ENCODE measurements at places on chromosomes 4 and X.
A peak's percentile ranks its signal among the peaks of the same experiment; 100 is the strongest.

- peak; percentile 77 for DNase-seq
These were observed at the start of gene GABRE for GRCh38 chrX:151974336-151975227. GABRE (minus strand) TSS chrX:151974676; CDS start chrX:151974625, 51 bp downstream.

DNA sequence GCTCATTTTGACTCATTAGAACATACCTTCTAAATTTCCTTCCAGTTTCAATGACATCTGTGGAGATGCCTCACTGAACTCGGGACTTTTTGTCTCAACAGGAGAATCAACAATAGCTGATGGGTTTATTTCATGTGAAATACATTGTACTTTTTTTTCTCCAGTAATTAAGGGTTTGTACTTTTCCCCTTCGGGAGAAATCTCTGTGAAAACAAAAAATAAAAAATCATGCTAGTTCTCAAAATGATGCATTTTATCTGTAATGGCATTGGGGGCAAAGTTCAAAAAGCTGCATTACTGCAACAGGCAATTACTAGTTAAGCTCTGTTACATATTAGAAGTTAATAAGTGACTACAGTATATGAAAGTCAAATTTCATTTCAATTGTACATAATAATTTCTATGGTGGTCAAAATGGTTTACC lies 167.3 kb upstream of the SH3RF1 start:
- DNase-seq, result no peak

- DNase-seq, result no peak
These were observed 207.3 kb upstream of the CENPE start for GRCh38 chr4:103405415-103405814.

GRCh38 chr4:34202154-34202553 lies 2042.2 kb downstream of the ARAP2 start:
- no peak for DNase-seq

DNA sequence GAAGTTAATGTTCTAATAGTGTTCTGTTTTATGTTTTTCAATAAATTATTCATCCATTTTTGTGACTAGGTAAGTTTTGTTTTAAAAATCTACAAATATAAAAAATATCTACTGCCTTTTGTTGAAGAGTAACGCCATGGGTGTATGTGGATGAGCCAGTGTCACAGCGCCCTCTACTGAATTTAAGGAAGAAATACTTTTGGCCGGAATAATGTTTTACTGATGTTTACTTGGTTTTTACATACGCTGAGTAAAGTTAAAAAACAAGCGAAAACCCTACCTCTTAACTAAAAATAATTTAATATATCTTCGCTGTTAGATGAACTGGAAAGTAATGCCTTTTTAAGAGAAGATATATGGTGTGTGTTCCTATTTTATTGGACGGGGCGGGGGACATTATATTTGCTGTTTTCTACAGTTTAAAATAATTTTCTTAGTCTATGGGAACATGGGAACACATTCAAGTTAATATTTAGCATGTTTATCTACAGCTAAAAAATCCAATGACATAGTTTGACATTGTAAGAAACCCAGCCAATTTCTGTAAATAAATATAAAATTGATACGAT lies 86.1 kb downstream of the CPE start:
- DNase-seq, result peak; percentile 67

DNA sequence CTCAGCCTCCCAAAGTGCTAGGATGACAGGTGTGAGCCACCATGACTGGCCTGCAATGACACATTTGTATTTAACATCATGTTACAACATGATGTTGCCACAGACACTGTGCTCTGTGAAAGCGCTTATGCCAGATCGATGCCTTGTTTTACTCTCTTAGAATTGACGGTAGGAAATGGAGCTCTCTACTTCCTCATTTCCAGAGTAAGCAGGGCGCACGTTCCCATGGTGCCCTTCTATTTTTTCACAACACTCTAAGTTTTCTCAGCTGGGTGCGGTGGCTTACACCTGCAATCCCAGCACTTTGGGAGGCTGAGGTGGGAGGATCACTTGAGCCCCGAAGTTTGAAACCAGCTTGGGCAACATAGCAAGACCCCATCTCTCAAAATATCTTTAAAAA lies 60.7 kb upstream of the DHRSX start:
- no peak for DNase-seq

GRCh38 chr4:107069049-107069448 lies 32.9 kb upstream of the DKK2 start:
- no peak for DNase-seq

GRCh38 chr4:57190601-57191481 lies 80.7 kb upstream of the IGFBP7 start:
- peak; percentile 80 for DNase-seq

- DNase-seq, result no peak
These were observed 178.7 kb downstream of the RASL11B start for GRCh38 chr4:53040851-53041250.

GRCh38 chrX:113384628-113385027 lies 544.0 kb upstream of the AMOT start:
- DNase-seq, result peak; percentile 38

DNA sequence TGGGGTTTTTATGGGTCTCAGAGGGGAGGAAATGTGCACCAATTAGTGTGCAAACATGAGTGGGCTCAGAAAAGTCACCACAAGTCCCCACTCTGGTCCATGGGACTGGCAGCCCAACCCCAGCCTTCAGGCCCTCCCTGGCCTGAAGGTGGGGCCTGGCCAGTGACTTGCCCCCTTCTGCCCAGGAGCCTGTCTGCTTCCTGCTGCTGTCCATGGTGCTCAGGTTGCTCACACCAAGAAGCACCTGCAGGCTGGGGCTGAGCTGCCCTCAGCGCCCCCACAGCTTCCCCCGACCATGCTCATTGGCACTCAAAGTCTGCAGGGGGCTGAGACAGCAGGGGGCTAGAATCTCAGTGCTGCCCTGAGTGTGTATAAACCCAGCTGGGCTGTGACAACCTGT lies 30.6 kb upstream of the GC start:
- DNase-seq, result no peak

GRCh38 chr4:142121448-142122350 lies 485.3 kb downstream of the IL15 start:
- no peak for DNase-seq

DNA sequence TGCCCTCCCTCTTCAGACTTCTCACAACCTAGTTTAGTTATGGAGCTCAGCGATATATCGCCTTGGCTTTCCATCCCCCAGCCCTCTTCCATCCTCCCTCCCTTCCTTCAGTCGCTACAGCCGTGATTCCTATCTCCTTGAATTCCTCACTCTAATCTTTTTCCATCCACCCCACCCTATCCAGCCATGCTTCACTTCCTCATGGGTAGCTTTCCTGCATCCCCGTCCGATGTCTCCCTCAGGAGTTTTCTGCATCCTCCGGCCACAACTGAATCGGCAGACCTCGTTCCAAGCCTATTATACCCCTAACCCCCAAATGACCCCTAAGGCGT lies 456 bp downstream of the SNX12 start:
- no peak for DNase-seq

DNA sequence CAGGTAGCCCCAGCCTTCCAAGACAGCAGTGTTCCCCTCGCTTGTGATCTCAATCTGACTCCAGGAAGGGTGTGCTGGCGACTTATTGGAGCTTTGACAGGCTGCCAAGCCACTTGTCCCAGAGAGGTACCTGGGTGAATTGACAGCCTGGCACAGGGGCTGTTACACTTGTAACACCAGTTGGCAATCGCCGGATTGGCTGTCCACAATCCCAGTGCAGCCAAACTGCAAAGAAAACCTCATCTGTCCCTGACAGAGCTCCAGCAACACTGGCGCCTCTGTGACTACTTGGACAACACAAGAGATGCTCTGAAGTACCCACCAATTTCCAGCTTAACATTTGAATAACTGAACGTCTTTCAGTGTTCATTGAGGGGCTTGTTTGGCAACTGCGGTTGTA lies 76.8 kb upstream of the PRPS1 start:
- no peak for DNase-seq

- no peak for DNase-seq
These were observed 58.1 kb upstream of the MAP9 start for GRCh38 chr4:155434904-155435303.

DNA sequence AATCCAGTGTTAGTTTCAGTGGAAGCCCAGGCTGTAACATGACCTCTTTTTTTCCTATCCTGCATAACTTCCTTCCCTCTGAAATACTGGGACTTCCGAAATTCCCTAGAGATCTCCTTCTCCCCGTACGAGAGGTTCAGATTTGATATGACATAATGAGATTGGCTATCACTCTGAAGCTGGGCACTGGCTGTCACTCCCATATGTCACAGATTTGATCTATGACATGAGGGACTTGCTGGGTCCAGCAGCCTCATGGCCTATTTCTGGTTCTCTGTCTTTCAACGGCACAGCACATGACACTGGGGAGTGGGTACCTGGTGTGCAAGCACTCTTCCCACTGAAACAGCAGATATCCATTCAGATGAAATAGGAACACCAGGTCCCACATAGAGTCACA lies 36.7 kb downstream of the PF4 start:
- peak; percentile 35 for DNase-seq

DNA sequence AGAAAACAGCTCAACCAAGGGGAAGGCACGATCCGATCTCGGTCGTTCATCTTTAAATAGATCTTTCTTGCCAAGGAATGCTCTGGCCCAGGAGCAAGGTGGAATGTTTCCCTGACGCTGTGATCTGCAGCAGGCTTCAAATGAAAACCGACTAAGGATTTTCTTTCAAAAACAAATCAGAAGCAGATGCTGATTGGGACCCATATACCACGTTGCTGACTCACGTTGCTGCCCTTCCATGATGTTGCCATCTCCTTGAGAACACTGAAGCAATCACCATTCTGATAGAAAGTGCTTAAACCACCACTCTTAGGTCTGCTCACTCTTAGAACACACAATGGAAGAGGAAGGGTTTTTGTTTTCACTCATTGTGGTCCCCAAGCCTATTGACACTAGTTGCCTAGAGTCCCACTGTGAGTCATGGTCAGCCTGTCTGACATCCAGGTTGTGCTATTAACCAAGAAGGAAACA lies 26.1 kb downstream of the LAMTOR3 start:
- DNase-seq, result no peak

DNA sequence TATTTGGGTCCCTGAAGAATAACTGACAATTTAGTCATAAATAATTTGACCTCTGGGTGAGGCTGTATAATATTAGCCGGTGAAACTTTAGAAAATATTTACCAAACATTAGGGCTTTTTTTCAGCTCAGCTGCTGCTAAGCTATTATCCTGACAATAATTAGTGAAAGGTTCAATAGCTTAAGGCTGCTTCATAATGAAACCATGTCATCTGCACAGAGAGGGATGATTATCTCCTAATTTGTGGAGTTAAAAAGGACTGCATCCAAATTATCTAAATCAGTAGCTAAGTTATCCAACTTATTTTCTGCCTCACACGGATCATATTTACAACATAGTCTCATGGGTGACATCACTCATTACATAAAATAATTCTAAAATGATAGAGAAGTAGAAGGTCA lies 1249.8 kb downstream of the RAPGEF2 start:
- no peak for DNase-seq

Data from eye (tissue), 1 donor.